ENCODE measurements at places on chromosomes 11 and 22. TPM values are rescaled to one million over a fixed set of nuclear protein-coding genes. Genes with fewer than 3 reads are reported as not detected.

The HMOX1 gene
- 0.32 TPM for total RNA-seq

The IFITM10 gene
- total RNA-seq = 1.3 TPM

The SMTNL1 gene
- not detected for total RNA-seq

The PTPN5 gene
- not detected for total RNA-seq

The FJX1 gene
- 0.21 TPM for total RNA-seq

The PKDREJ gene
- not detected for total RNA-seq

The ELP4 gene
- 26.7 TPM for total RNA-seq

The CFAP300 gene
- not detected for total RNA-seq

The PRRG4 gene
- total RNA-seq = 0.30 TPM

The SLC22A12 gene
- not detected for total RNA-seq

The OR4C46 gene
- total RNA-seq = not detected

The PLXNB2 gene
- total RNA-seq = 11.1 TPM

The STX5 gene
- total RNA-seq = 41.0 TPM

The C11orf91 gene
- 0.27 TPM for total RNA-seq

The PRDM11 gene
- total RNA-seq = 1.7 TPM

The CASP12 gene
- not detected for total RNA-seq

The OR51E2 gene
- total RNA-seq = not detected

The NLRP6 gene
- 6.5 TPM for total RNA-seq

The WBP2NL gene
- 1.5 TPM for total RNA-seq

The SCN4B gene
- total RNA-seq = 0.10 TPM

The SCT gene
- total RNA-seq = not detected

The GGT5 gene
- total RNA-seq = 0.35 TPM

The CHRM4 gene
- total RNA-seq = 0.12 TPM

The MLC1 gene
- total RNA-seq = 0.83 TPM

The SERPIND1 gene
- not detected for total RNA-seq

The P4HA3 gene
- not detected for total RNA-seq

The TMEM134 gene
- total RNA-seq = 47.2 TPM

The IGSF9B gene
- total RNA-seq = 142 TPM

The DEPDC7 gene
- 1.6 TPM for total RNA-seq

The MIAT gene
- total RNA-seq = 37.8 TPM

The LDHAL6A gene
- not detected for total RNA-seq

The OR8D1 gene
- total RNA-seq = not detected

The APOBEC3H gene
- 46.0 TPM for total RNA-seq

The MOGAT2 gene
- not detected for total RNA-seq

The DENND6B gene
- total RNA-seq = 3.1 TPM

The SCN2B gene
- not detected for total RNA-seq

The PIWIL4 gene
- total RNA-seq = 0.55 TPM

The SLC5A4 gene
- total RNA-seq = not detected

The RBMXL2 gene
- total RNA-seq = not detected

The TMA7B gene
- total RNA-seq = 5.4 TPM

The RPS6KB2 gene
- total RNA-seq = 57.5 TPM
